ENCODE measurements at places on chromosomes 5 and 9.

- peak; percentile 99 for DNase-seq
Observed at GRCh38 chr5:83076742-83077661, at the start of the genes TMEM167A and XRCC4. Gene TMEM167A (minus strand): TSS chr5:83077394. CDS start chr5:83077323, 71 bp downstream. Gene XRCC4 (plus strand): TSS chr5:83077547. CDS start chr5:83104920, 27,373 bp downstream.

GRCh38 chr5:171428168-171428696, 8.8 kb downstream of the FGF18 start:
- no peak for DNase-seq

GRCh38 chr9:121350993-121351561, 19.0 kb downstream of the STOM start:
- DNase-seq: no peak

DNA sequence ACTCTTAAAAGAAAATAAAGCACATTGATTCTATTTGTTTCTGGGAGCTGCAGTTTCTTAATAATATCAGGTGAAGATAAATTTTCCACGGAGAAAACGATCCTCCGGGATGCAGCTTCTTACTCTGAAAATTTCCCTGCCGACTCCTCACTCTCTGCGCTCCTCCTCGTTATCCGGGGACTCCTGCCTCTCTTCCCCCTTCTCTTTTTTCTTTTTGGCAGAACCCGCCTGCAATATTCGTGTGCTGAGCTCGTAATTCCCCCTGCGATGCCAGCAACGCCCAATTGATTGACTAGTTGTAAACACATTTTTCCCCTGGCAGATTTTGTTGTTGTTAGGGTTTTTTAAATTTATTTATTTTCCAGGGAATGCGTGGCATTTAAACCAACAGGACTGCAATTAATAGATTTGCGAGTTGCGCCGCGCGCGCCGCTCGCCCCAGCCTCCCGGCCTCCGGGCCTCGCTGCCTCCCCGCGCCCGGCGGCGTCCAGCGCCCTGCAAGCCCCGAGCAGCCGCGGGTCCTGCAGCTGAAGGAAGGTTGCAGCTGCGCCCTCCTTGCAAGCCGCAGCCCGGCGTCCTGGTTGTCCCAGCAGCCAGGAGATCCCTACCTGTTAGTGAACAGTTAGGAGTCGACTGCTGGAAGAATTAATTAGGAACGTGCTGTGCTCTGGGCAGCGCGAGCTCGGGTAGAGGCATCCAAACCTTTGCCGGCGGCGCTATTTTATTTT, 2.2 kb downstream of the NTNG2 start:
- DNase-seq: no peak

DNA sequence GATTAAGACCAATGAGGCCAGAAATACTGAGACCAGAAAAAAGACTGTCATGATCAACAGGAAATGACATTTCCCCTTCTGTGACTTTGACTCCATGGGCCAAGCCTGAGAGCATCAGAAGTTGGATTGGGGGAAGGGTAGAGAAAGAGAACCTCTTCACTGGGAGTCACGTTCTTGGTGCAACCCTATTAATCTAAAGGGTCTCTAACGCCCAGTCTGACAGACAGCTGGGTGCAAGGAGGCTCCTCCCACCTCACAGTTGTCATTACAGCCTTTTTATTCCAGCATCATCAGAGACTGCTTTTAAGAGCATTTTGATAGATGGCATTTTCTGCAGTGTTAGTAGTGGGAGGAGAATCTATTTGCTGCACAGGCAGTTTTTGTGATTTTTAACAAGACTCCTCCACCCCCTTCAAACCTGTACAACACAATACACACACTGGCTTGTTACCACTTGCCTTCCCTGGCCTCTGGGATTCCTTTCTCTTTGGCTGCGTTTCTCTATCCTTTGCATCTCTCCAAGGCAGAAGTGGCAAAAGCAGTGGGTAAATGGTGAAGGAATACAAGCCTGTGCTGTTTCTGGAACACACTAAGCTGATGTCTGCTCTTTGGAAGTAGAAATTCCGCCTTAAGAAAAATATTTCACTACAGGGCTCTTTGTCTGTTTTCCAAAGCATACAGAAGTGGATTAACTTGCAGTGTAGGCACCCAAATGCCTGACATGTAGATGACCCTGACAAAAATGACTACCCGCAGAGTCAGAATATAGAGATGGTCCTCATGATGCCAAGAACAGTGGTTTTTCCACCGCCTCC, 310.4 kb upstream of the ZNF608 start:
- DNase-seq: no peak

- DNase-seq: no peak
Observed at GRCh38 chr5:30764704-30765103, 428.8 kb upstream of the CDH6 start.

DNA sequence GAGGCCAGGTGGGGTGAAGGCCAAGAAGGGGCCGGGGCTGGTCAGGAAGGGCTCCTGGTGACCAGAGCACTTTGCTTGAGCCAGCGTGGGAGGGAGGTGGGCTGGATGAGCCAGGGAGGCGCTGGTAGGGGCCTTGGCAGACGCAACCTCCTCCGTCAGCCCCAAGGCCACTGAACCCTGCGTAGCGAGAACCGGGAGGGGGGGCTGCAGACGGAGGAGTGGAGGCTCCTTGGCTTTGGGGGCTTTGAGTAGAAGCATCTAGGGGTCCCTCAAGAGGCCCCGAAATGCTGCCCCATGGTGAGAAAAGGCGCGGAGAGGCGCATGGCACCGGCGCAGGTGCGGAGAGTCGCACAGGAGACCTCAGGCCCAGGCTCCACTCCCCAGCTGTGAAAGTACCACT, 1888.0 kb upstream of the CDH9 start:
- no peak for DNase-seq

GRCh38 chr5:96961053-96961452, 25.2 kb downstream of the LNPEP start:
- DNase-seq: peak; percentile 81

- DNase-seq: no peak
Observed at GRCh38 chr9:2676466-2676865, 40.8 kb upstream of the KCNV2 start.

Measured in GM12865 (cell line).